Esophagus muscularis mucosa (tissue), 4 donors: ENCODE measurements at places on chromosomes 3 and 15.
A peak's percentile ranks its signal among the peaks of the same experiment; 100 is the strongest.

DNA sequence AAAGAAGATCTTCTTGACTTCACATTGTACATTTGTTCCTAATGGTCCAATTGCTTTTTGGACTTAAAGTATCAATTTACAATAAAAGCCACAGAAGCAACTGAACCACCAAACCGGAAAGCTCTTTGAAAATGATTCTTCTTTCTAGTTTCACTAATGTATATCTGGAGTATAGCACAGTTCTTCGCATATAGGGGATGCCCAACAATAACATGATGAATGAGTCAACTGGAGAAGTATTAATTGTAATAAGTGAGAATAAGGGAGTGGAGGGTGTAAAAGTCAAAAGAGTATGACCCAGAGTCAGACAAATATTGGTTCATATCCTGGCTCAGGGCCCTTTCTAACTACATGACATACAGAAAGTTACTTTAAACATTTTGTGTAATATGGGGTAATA lies 425.2 kb downstream of the ZBTB20 start:
- DNase-seq, result no peak

DNA sequence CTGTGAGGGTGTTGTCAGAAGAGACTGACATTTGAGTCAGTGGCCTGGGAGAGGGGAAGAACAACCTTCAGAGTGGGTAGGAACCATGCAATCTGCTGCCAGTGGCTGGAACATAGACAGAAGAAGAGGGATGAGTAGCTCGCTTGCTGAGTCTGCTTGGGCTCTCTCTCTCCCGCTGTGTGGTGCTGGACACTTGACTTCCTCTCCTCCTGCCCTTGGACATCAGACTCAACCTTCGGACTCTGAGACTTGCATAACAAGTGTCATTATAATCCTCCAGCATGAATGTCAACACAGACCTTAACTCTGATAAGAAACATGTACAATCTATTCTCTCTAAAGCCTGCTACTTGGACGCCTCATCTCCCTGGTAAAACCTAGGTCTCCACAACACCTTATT lies 5.9 kb upstream of the NMD3 start:
- no peak for DNase-seq

DNA sequence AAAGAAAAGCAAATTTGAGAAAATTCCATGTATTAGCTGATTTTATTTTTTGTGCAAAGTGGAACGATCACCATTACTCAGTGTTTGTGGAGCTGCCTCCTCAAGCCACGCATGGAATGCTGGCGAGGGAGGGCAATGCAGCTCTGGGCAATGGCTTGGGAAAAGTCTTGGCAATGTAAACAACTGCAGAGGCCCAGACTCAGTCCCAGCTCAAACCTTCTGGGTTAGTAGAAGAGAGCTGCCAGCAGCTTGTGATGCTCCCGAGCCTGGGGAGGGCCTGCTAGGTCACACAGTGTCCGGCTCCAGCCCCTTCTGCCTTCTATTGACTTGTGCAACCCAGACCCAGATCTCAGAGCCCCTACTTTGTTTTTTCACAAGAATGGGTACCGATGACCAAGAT lies 4.3 kb downstream of the EPHB1 start:
- DNase-seq, result peak; percentile 88

GRCh38 chr3:132997404-132998185 lies 40.6 kb upstream of the TMEM108 start:
- DNase-seq, result no peak

GRCh38 chr15:81216422-81216821 lies 19.7 kb downstream of the IL16 start:
- no peak for DNase-seq

DNA sequence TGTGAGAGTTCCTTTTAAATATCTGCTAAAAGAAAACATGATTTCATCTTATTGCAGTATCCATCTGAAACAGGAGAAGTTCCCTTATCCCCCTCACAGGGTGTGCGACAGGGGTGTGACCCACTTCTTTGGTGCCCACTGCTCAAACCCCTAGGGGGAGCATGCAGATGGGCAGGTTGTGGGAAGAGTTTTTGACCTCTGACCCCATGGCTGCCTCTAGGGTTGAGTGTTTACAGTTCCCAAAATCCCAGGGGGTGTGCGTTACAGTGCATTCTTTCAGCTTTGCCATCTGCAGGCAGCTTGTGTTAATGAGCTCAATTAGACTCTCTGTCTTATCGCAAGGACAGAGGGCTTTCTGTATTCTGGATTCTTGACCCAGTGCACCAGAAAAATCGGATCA lies 443.2 kb upstream of the FRG2C start:
- no peak for DNase-seq

DNA sequence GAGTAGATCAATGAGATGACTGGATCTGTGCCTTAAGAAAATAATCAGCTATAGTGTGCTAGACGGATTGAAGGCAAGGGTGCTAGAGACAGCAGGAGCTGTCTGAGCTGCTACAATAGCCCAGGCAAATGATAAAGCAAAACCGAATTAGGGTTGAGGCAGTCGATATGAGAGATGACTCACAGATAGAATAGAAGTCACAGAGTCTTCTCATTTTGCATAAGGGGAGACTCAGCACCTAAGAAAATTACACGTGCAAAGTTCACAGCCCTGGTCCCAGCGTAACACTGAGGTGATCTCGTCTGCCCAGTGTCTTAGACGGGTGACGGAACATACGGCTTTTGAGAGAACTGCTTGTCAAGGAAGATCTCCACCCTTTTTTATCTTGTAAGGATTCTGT lies 11.6 kb downstream of the LPP start:
- no peak for DNase-seq

- no peak for DNase-seq
Measured at GRCh38 chr15:67031331-67031730, 34.1 kb upstream of the SMAD3 start.

DNA sequence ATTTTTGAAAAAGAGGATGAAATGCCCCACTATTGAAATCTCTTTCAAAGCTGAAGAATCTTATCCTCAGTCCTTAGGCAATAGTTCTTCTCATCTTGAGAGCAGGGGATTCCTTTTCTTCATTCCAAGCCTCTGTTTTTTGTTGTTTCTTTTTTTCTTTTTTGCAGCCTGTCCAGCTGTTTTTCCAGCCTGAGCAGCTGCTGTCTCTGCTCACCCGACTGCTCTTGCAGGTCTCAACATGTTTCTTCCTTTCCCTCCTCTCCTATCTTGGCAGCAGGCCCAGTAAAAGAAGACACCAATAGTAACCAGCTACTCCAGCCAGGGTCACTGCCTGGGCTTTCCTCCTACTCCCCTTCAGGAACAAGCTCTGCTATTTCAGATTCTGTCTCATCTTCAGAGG lies 23.8 kb downstream of the MEX3B start:
- no peak for DNase-seq

GRCh38 chr15:60840306-60840702 lies 361.4 kb upstream of the ICE2 start:
- DNase-seq, result no peak

DNA sequence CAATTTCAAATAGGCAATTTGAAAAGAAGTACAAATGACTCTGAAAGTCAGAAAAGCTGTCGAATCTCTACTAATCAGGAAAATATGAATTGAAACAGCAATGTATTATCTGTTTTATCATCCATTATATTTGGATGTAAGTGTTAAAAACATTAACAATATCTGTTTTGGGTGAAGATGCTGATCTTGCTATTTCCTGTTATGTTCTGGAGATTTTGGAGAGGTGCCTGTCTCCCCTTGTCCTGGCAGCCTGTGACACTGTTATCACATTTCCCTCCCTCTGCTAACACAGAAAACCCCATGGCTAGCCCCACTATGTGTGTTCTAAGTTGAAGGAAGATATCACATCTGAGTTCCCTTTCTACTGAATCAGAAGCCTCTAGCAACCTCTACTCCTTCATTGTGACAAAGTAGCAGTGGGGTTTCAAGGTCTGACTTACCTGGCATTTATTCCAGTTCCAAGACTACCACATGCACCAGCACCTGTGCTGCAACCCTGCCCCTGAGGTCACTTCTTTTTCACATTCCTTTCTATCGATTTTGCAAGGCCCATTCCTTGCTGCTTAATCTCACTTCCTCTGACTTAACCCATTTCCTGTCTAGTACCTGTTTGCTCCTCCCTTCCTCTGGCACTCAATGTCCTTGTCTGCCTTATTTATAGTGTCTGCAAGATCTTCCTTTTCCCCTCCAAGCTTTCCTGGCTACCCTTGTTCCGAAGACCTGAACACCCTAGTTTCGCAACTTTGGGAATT lies 95.5 kb upstream of the COL8A1 start:
- no peak for DNase-seq

- peak; percentile 91 for DNase-seq
Measured at GRCh38 chr3:88059380-88060170, 520 bp downstream of the ZNF654 start.
